EH (cell line): ENCODE measurements at places on chromosomes 12 and 14.
A peak's percentile ranks its signal among the peaks of the same experiment; 100 is the strongest.

DNA sequence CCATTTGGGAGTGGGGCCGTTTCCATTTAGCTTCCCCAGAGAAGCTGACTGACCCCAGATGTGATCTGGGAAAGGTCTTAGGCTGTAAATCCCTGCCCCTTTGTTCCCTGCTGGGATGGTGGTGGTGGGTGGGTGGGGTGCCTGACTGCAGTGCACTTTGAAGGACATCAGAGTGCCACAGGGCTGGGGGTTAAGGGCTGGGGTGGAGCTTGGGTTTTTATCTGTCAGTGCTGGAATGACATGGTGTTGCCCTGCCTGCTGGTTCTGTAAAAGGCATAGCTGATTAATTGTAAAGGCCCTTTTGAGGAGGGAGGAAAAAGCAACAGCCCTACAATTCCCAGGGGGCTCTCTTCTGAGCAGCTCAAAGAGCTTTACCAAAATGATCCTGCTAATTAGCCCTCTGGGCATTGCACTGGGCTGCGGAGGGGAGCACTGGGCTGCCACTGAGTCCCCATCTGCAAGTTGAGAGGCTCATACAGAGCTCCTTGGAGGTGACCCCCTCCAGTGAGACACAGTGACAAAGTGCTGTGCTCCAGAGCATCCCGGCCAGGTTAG lies 21.1 kb downstream of the PLEKHG3 start:
- no peak for DNase-seq

- no peak for DNase-seq
Measured at GRCh38 chr14:106812788-106813476, 1286.5 kb downstream of the TMEM121 start.

GRCh38 chr12:11136075-11136474 lies 1.6 kb upstream of the TAS2R30 start:
- DNase-seq: no peak

DNA sequence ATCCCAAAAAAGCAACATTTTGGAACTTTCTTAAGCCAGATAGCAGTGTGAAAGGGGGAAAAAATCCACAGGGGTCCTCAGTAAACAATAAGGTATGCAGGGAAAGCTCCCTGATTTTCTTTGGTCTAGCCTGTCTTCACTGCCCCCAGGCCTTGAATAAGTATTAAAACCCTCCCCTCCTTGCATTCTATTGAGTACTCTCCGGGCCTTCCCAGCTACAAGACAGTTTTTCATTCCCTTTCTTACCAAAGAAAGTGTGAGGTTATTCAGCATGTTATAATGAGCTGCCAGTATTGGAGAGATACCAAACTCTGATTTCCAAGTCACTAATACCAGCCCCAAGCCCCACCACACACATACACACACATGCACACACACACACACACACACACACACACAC lies 59.8 kb upstream of the KIF21A start:
- no peak for DNase-seq

DNA sequence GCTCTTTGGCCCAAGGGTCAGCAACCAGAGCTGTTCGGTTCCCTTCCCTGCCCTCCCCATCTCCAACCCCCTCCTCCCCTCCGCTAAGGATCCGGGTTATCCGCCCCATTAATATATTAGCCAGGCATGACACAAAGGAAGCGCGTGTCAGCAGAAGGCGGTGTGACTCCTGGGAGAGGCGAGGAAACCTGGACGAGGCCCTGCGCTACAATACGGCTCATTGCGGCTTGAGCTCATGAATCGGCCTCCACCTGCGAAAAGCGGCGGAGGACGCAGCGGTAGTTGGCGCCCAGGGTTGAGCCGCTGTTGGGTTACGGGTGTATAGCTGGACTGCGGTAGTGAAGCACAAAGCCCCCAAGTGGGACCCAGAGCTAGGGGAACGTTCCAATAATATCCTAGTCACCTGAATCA lies 9.9 kb downstream of the FOXA1 start:
- DNase-seq: no peak

DNA sequence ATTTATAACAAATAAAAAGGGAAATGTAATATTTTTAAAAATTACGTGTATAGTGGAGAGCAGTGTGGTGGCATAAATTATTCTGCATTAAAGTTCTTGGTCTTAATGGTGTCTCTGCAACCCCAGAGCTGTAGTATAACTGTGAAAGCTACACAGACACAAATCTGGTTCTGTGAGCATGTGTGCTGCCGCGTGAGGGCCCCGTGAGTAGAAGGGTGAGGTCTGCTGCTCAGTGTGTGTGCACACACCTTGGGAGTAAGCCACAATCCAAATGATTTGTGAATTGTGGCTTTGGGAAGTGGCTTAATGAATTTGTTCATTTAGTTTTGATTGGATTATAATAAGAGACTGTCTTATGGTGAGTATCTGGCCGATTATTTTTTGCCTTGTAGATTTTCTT lies 16.8 kb downstream of the PELI2 start:
- DNase-seq: no peak

DNA sequence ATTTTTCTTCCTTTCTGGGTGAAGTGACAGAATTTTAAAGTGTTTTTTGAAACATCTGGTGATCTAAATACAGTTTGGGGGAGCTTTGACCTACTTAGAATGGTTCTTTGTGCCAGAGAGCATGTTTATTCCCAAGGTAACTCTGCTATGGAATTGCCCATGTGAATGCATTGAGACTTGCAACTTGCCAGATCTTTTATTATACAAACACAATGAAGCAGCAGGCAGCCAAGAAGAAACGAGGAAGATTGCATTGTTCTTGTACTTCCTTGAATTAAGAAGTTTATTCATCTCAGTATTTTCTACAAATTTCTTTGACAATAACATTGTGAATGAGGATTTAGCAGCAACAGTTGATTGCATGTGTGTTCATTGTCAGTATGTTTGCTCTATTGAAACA lies 55.5 kb downstream of the FGD4 start:
- no peak for DNase-seq

- no peak for DNase-seq
Measured at GRCh38 chr12:98408681-98409080, 106.7 kb upstream of the TMPO start.

DNA sequence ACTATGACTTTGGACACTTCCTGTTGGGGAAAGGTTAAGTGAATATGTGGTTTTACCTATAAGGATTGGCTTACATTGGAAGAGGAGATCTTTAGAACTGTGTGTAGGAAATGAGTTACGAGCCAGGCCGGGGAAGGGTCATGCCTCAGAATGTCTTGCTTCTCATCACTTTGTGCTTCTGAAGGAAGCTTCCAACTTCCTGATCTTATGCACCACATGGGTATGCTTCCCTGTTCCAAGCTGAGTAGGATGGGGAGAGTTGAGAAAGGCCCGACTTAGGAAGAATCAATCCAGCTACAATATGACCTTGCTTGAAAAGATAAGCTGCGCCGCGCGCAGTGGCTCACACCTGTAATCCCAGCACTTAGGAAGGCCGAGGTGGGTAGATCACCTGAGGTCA lies 59.9 kb downstream of the STXBP6 start:
- DNase-seq: no peak

DNA sequence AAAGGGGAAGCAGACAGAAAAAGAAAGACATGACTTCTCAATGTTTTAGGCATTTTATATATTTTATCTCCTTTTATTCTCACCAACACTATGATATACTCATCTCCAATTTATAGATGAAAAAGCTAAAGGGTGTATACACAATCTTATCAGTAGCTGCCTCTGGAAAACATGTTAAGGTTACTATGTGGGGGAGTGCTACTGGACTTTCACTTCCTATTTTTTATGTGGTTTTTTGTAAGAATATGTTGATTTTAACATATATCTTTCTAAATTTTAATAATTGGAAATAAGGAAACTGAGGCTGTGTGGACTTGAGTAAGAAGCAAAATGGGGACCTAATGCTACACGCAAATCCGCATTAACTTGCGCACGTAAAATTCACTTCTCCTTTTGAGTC lies 99.6 kb upstream of the PDE3A start:
- no peak for DNase-seq

GRCh38 chr12:11075642-11076041 lies 13.5 kb upstream of the TAS2R46 start:
- DNase-seq: no peak

GRCh38 chr12:59383079-59383822 lies 212.6 kb upstream of the SLC16A7 start:
- DNase-seq: peak; percentile 78

- DNase-seq: peak; percentile 14
Measured at GRCh38 chr12:16348435-16349130, 1.1 kb downstream of the MGST1 start.

GRCh38 chr14:103839579-103839978 lies 7.8 kb downstream of the PPP1R13B start:
- no peak for DNase-seq
